ENCODE measurements at places on chromosomes 7 and 10.

DNA sequence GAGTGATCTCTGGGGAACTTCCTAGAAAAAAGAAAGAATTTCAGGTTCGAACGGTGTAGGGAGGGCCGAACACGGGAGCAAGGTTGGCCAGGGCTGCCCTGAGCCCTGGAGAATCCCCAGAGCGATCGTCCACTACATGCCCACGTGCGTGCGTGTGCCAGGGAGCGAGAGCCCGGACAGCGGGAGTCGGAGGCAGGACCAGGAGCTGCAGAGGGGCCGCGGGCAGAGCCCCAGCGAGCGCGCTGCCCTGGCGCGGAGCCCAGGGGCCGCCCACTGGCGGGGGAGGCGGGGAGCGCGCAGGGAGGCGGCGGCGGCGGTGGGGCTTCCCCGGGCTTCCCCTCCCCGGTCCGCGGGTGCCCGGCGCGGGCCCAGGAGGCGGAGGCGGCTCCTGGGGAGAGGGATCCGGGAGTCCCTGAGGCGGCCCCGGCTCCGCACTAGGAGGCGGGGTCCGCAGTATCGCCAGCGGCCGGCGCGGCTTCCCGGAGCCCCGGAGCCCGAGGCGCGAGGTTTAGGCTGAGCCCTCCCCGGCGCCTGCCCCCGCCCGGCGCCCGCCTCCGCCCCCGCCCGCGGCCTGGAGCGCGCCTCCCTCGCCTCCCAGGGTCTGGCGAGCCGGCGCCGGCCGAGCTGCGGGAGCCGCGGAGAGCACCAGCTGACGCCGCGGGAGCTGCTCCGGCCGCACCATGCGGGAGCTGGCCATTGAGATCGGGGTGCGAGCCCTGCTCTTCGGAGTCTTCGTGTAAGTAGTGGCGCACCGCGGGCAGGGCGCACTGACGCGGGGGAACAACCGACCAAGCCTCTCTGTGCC is at the start of gene PLPP4:
Gene PLPP4 (plus strand): TSS at position 602 of the 805 bp plus-strand sequence. CDS start 79 bp downstream, at position 681.
- no peak for DNase-seq

GRCh38 chr7:34137176-34137575 is 231.8 kb downstream of the BMPER start:
- DNase-seq, result no peak

DNA sequence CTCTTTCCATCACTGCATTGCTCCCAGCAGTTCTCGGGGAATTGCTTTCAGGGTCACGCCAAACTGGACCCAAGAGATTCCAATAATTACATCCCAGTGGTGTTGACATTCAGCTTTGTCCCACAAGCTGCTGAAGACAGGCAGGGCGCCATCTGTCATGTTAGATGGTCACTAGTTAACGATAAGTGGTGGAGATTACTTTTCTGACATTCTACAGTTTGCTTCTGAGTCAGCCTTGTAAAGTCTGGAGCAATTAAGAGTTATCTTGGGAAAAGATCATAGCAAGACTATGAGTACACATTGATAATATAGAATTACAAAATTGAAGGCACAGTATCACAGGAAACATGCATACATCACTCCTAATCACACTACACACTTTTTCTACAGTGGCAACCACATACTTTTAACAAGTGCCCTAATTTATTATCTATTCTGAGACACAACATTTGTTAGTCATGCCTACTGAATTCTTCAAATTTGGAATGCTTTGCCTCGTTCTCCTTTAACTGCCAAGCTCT is 41.9 kb downstream of the SEMA3C start:
- DNase-seq, result no peak

GRCh38 chr7:43143918-43144589 is 31.6 kb downstream of the HECW1 start:
- no peak for DNase-seq

- no peak for DNase-seq
Measured at GRCh38 chr10:69969977-69970376, 82.7 kb upstream of the MACROH2A2 start.

GRCh38 chr7:31526864-31527263 is 13.0 kb downstream of the ITPRID1 start:
- DNase-seq, result no peak

GRCh38 chr7:32774541-32774951 is 117.0 kb downstream of the KBTBD2 start:
- no peak for DNase-seq

GRCh38 chr10:104103956-104104355 is 18.0 kb upstream of the SFR1 start:
- DNase-seq, result no peak

GRCh38 chr7:4149236-4149635 is 532.9 kb upstream of the FOXK1 start:
- DNase-seq, result no peak

- DNase-seq, result no peak
Measured at GRCh38 chr10:53430127-53430891, 657.7 kb upstream of the MBL2 start.

DNA sequence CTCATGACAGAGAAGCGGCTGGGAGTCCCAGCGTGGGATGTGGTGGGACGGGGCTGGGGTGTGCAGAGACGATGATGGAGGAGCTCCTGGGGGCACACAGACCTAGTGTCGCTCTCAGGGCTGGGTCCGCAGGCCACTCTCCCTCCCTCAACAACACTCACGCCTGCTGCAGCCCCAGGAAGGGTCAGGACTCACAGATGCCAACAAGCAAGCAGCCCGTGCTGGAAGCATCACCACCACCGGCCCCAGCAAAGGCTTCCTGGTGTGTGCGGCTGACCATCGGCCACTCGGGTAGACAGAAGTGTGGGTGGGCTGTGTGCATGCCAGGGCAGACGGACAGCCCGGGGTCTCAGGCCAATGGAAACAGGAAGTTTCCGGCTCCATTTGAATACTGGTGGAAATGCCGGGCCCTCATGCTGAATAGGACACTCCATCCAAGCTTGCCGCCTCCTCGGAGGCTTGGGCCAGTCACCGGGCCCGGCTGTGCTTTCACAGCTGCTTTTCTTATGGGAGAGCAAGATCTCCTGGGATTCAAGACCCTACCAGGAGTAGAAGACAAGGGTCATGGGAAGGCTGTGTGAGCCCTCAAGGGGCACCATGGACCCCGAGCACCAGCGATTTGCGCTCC is 178.1 kb downstream of the ELFN1 start:
- DNase-seq, result no peak

DNA sequence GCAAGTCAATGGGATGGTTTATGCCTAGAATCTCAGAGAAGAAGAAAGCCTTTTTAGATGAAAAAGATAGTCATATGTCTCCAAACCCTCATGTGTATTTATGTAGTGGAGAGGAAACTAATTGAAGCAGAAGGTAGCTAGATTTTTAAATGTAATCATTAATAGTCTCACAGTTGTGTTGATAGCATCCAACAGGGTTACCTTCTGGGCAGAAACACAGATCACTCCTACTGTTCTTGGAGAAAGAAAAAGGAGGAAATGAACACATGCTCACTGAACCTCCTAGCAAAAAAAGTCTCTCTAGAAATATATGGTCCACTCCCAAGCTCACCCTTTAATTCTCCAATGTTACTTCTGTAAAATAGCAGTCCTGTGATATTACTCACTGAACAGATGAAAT is 777.2 kb upstream of the C7orf33 start:
- no peak for DNase-seq

GRCh38 chr7:18995270-18995671 is 122.2 kb downstream of the TWIST1 start:
- no peak for DNase-seq

GRCh38 chr10:34351161-34351560 is 463.9 kb downstream of the PARD3 start:
- no peak for DNase-seq

- no peak for DNase-seq
Measured at GRCh38 chr7:33334349-33334748, 205.0 kb downstream of the BBS9 start.

GRCh38 chr7:50554431-50555322 is 10.5 kb downstream of the DDC start:
- no peak for DNase-seq

GRCh38 chr7:158415316-158415715 is 172.3 kb downstream of the PTPRN2 start:
- DNase-seq, result no peak

GRCh38 chr10:59337201-59337652 is 25.1 kb downstream of the FAM13C start:
- DNase-seq, result no peak

GRCh38 chr7:131625817-131626372 is 69.5 kb upstream of the PODXL start:
- no peak for DNase-seq

- no peak for DNase-seq
Measured at GRCh38 chr7:41899823-41900433, 197.0 kb upstream of the INHBA start.

DNA sequence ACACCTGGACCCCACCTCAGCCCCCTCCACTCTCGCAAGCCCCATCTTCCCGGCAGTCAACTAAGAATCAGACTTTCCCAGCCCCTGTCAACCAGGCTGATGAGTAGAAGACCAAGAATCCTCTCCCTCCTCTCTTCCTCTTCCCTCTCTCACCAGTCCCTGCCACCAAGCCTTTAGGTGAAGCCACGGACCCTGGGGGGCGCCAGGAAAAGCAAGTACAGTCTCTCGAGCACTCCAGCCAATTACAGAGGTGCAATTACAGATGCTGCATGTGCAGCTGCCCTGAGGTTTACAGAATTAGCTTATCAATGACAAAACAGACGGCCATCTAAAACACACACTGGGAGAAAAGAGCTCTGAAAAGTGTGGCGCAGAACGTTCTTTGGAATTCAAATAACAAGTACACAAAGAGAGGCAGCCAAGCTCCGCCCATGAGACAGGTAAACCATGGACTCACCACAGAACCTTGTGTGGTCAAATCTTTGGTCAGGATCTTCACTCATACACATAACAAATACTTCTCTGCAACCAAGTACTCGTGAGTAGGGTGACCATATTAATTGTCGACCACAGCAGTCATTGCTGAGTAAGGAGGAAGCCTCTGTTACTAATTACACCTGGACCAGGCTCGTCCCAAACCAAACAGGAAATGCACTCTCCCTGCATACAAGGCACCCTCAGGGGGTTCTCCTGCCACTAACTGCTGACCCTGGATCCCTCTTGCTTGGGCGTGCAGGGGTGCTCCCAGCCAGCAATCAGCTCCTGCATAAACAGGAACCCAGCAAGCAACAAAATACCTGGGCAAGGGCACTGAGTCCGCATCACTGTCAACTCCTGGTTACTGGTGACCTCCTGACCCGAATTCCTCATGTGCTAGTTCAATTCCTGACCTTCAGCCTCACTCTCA is 189.2 kb downstream of the FAM107B start:
- no peak for DNase-seq

GRCh38 chr7:8442051-8442813 is 8.8 kb downstream of the NXPH1 start:
- no peak for DNase-seq

GRCh38 chr7:82091126-82091684 is 321.4 kb upstream of the HGF start:
- DNase-seq, result no peak
